Activated T-helper 2 cell treated with anti-CD3 and anti-CD28 coated beads, Interferon-gamma antibody, Interleukin-2, Interleukin-4, amounts not matched to agents 10 μg/mL and 5 μg/mL and 100 μg/mL, durations not matched to agents 14 hours and 24 hours and 36 hours (primary cell): ENCODE measurements at places on chromosomes 13 and 19. TPM values are rescaled to one million over a fixed set of nuclear protein-coding genes. Genes with fewer than 3 reads are reported as not detected.
A peak's percentile ranks its signal among the peaks of the same experiment; 100 is the strongest.

Gene LIN7B
- total RNA-seq, result 5.9 and 7.7 TPM in 2 replicates

- DNase-seq, result no peak
Observed at GRCh38 chr19:32859591-32859990, 10.0 kb downstream of the SLC7A9 start.

- DNase-seq, result no peak
Observed at GRCh38 chr19:56209091-56209490, 7.0 kb downstream of the ZSCAN5C start.

- no peak for DNase-seq
Observed at GRCh38 chr19:15241259-15241910, 9.1 kb upstream of the EPHX3 start.

DNA sequence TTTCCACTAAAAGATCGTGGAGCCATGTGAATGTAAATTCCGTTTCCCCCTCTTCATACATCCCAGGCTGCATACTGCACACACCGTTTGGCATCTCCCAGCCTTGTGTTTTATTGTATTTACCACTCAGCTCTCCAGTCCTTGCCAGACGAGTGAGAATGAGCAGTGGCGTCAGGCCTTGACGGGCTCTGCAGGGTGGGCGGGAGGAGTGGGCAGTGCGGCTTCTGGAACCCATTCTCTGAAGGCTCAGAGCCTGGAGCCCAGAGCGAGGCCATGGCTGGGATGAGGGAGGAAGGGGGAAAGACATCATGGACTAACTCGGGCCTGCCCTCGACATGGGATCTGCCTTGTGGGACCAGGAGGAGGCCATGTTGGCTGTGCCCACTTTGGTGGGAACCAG is 25.1 kb downstream of the BICRA start:
- no peak for DNase-seq

DNA sequence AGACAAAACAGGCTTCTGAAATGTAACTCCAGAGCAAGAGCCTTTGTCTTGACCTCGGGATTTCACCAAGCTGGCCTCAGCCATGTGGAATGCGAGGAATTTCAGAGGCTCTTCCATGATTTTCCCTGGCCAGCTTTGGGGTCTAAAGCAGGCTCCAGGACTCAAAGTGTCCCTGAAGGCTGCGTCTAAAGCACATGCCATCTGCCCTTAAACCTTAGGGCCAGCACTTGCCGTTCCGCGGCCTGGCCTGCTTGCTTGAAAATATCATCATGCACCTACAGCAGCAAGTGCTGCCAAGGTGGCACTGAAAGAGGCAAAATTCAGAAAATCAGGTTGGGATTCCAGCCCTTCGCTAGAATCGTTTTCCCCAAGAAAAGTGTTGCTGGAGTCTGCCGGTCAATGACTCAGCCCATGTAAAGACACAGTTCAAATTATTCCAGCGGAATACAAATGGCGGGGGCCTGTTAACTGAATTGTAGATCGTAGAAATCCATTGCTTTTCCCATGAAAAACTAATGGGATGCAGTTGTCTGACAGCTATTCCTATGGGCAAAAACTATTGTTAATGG is 105.7 kb upstream of the RAP2A start:
- no peak for DNase-seq

- DNase-seq, result peak; percentile 34
Observed at GRCh38 chr19:53132141-53132991, at the start of gene ZNF415. ZNF415 (minus strand) TSS chr19:53132910; CDS start chr19:53122676, 10,234 bp downstream.

Gene GNG8
- total RNA-seq, result 21.4 and 29.1 TPM in 2 replicates

GRCh38 chr19:16676101-16676798 is 15.3 kb downstream of the TMEM38A start:
- no peak for DNase-seq

DNA sequence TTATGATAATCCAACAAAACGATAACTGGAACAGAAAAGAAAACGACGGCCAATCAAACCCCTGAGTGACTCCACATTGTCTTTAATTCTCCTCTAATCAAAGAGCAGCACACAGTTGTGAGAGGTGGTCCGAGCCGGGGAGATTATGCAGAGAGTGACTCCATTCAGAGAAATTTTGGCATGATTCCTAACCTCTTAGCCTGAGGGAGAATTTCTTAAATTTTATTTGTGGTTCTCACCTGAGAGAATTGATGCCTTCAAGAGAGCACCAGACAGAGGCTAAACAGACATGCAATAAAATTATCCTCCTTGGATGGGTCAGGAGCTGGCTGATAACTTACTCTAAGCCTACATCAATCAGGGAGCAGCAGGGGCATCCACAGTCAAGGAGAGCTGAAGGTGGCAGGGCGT is 310.0 kb upstream of the KLF12 start:
- DNase-seq, result no peak

DNA sequence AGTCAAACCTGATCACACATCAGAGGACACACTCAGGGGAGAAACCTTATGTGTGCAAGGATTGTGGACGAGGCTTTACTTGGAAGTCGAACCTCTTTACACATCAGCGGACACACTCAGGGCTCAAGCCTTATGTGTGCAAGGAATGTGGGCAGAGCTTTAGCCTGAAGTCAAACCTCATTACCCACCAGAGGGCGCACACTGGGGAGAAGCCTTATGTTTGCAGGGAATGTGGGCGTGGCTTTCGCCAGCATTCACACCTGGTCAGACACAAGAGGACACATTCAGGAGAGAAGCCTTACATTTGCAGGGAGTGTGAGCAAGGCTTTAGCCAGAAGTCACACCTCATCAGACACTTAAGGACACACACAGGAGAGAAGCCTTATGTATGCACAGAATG is 8.2 kb upstream of the ZNF527 start:
- no peak for DNase-seq

- no peak for DNase-seq
Observed at GRCh38 chr13:106987427-106987785, 419.5 kb upstream of the ARGLU1 start.

Gene WDR88
- total RNA-seq, result not detected in 2 replicates

Gene FSD1
- total RNA-seq, result 26.8 and 32.8 TPM in 2 replicates

Gene PRTN3
- total RNA-seq, result not detected in 2 replicates

DNA sequence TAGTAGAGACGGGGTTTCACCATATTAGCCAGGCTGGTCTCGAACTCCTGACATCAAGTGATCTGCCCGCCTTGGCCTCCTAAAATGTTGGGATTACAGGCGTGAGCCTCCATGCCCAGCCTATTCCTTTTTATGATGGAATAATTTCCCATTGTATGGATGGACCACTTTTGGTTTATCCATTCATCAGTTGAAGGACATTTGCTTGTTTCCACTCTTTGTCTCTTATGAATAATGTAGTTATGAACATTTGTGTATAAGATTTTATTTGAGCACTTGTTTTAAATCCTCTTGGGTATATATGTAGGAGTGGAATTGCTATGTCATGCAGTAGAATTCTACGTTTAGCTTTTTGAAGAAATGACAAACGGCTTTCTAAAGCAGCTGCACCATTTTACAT is 23.3 kb downstream of the FBXO27 start:
- DNase-seq, result no peak

- no peak for DNase-seq
Observed at GRCh38 chr19:33486936-33487811, 34.4 kb downstream of the PEPD start.

GRCh38 chr19:3423183-3423829 is 56.9 kb downstream of the NFIC start:
- no peak for DNase-seq

Gene HSPB6
- total RNA-seq, result 0.14 and 0.21 TPM in 2 replicates
